CD14-positive monocyte (primary cell): ENCODE measurements at places on chromosomes 5 and 9. TPM values are rescaled to one million over a fixed set of nuclear protein-coding genes. Genes with fewer than 3 reads are reported as not detected.

OBP2B gene
- not detected for polyA plus RNA-seq

NKD2 gene
- not detected for polyA plus RNA-seq

CCL27 gene
- polyA plus RNA-seq, result not detected in 2 replicates

SLC25A25 gene
- 5.1 TPM for polyA plus RNA-seq

SLCO6A1 gene
- polyA plus RNA-seq, result not detected

NEUROG1 gene
- not detected in 2 replicates for polyA plus RNA-seq

SPINK1 gene
- not detected for polyA plus RNA-seq

KCNT1 gene
- not detected for polyA plus RNA-seq

AK6 gene
- polyA plus RNA-seq, result 30.6 TPM

PHF2 gene
- 13.2 and 16.0 TPM in 2 replicates for polyA plus RNA-seq

PTPRD gene
- polyA plus RNA-seq, result not detected in 2 replicates

MED22 gene
- polyA plus RNA-seq, result 27.7 and 31.6 TPM in 2 replicates

ZSWIM6 gene
- 2.7 TPM for polyA plus RNA-seq

MSH3 gene
- 2.1 and 4.5 TPM in 2 replicates for polyA plus RNA-seq

GDA gene
- polyA plus RNA-seq, result not detected in 2 replicates

TAF11L2 gene
- not detected for polyA plus RNA-seq

ALDH1A1 gene
- 105 TPM for polyA plus RNA-seq

BTNL3 gene
- polyA plus RNA-seq, result 0.10 and 0.20 TPM in 2 replicates

PCDHGA3 gene
- not detected for polyA plus RNA-seq

CNTNAP3B gene
- polyA plus RNA-seq, result not detected

FBP2 gene
- not detected for polyA plus RNA-seq

MLANA gene
- not detected for polyA plus RNA-seq

DOCK2 gene
- 115 TPM for polyA plus RNA-seq

CAMSAP1 gene
- polyA plus RNA-seq, result 0.75 TPM

ADAMTS19 gene
- polyA plus RNA-seq, result not detected

FAXDC2 gene
- polyA plus RNA-seq, result 0.78 and 1.4 TPM in 2 replicates

TMEM174 gene
- not detected for polyA plus RNA-seq

SIL1 gene
- 35.1 TPM for polyA plus RNA-seq

HSPB3 gene
- not detected for polyA plus RNA-seq

MATR3 gene
- polyA plus RNA-seq, result 137 TPM

SHISAL2B gene
- polyA plus RNA-seq, result not detected

SH3RF2 gene
- not detected in 2 replicates for polyA plus RNA-seq

LTC4S gene
- 2.1 and 2.9 TPM in 2 replicates for polyA plus RNA-seq

ELOVL7 gene
- polyA plus RNA-seq, result 0.21 TPM

CARTPT gene
- polyA plus RNA-seq, result not detected in 2 replicates

GABRA1 gene
- not detected for polyA plus RNA-seq

SLCO4C1 gene
- 0.55 and 1.8 TPM in 2 replicates for polyA plus RNA-seq

LRRC70 gene
- 0.23 TPM for polyA plus RNA-seq

GLRA1 gene
- polyA plus RNA-seq, result not detected

CDH9 gene
- not detected for polyA plus RNA-seq

ENHO gene
- polyA plus RNA-seq, result 2.3 TPM

RABGAP1 gene
- 24.1 TPM for polyA plus RNA-seq

MCTP1 gene
- polyA plus RNA-seq, result 55.5 TPM

RFESD gene
- 0.15 TPM in 1 of 2 replicates, not detected in the other for polyA plus RNA-seq

PARP8 gene
- polyA plus RNA-seq, result 54.1 and 170 TPM in 2 replicates

FLT4 gene
- 0.04 TPM in 1 of 2 replicates, not detected in the other for polyA plus RNA-seq

THBS4 gene
- 0.03 TPM in 1 of 2 replicates, not detected in the other for polyA plus RNA-seq

NPR3 gene
- polyA plus RNA-seq, result not detected

PKD2L2 gene
- not detected in 2 replicates for polyA plus RNA-seq

MYOZ3 gene
- polyA plus RNA-seq, result not detected

PHF24 gene
- polyA plus RNA-seq, result not detected in 2 replicates

EGFLAM gene
- not detected for polyA plus RNA-seq
